Endothelial cell of umbilical vein (primary cell): ENCODE measurements at places on chromosomes 13 and 19. TPM values are rescaled to one million over a fixed set of nuclear protein-coding genes. Genes with fewer than 3 reads are reported as not detected.

Gene CNFN
- 0.23 and 0.27 TPM in 2 replicates for polyA plus RNA-seq

Gene ADPRHL1
- polyA plus RNA-seq, result 0.46 and 0.52 TPM in 2 replicates

Gene ZNF493
- polyA plus RNA-seq, result 2.4 and 2.6 TPM in 2 replicates

Gene KLK10
- polyA plus RNA-seq, result not detected in 2 replicates

Gene DNAAF3
- 0.56 and 0.75 TPM in 2 replicates for polyA plus RNA-seq

Gene KIR2DL1
- not detected in 2 replicates for polyA plus RNA-seq

Gene IGFL1
- not detected in 2 replicates for polyA plus RNA-seq

Gene ZNF418
- 0.97 and 1.7 TPM in 2 replicates for polyA plus RNA-seq

Gene PLK5
- polyA plus RNA-seq, result not detected in 2 replicates

Gene LIM2
- polyA plus RNA-seq, result not detected in 2 replicates

Gene GNG7
- polyA plus RNA-seq, result 0.25 and 0.29 TPM in 2 replicates

Gene KCTD12
- 86.0 and 95.9 TPM in 2 replicates for polyA plus RNA-seq

Gene PRKCSH
- 215 and 267 TPM in 2 replicates for polyA plus RNA-seq

Gene MBD3L2
- not detected in 2 replicates for polyA plus RNA-seq

Gene ZNF98
- not detected in 2 replicates for polyA plus RNA-seq
